ENCODE measurements at places on chromosomes 2 and 18.
A peak's percentile ranks its signal among the peaks of the same experiment; 100 is the strongest.

DNA sequence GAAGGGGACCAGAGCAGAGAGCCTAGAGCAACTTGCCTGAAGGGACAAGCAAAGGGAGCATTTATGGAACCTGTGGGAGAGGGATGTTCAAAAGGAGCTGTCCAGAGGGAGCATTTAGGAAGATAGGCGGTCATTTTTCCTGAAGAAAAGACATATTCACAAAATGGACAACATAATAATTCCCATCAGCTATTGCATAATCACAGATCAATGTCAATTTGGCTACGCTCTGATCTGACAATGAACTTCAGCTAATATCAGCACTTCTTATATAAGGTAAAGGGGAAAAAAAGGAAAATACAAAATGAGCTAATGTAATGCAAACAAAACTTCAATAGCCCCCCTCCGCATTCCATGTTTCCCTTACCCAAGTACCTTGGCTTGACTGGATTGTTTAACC lies 291.1 kb upstream of the CDH7 start:
- DNase-seq, result no peak

GRCh38 chr18:55250768-55251173 lies 291.5 kb upstream of the CCDC68 start:
- no peak for DNase-seq

GRCh38 chr2:167579826-167580225 lies 667.6 kb downstream of the STK39 start:
- DNase-seq, result no peak

GRCh38 chr2:54589340-54590215 lies 133.5 kb downstream of the SPTBN1 start:
- no peak for DNase-seq

DNA sequence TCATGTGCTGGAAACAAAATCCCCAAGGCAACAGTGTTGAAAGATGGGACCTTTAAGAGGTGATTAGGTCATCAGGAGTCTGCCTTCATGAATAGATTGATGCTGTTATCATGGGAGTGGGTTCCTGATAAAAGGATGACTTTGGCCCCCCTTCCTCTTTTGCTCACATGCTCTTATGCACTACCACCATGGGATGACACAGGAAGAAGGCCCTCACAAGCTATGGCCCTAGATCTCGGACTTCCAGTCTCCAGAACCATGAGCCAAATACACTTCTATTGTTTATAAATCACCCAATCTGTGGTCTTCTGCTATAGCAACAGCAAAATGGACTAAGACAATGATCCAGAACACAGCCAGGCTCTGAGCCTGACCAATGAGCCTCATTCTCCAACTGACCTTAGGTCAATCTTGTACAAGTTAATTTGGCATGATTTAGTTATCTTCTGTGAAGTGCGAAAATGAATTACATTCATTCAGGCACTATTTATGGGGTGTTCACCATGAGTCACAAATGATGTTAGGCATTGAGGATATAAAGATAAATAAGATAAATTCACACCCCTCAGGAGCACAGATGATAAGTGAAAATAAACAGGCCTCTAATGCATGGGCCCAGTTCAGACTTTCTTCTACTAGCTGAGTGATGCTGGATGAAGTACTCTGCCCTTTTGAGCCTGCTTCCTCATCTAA lies 37.7 kb upstream of the NT5C1B start:
- DNase-seq, result no peak

- DNase-seq, result no peak
Observed at GRCh38 chr18:77894060-77894459, 644.4 kb downstream of the GALR1 start.

- no peak for DNase-seq
Observed at GRCh38 chr2:199975273-199975895, 20.0 kb downstream of the MAIP1 start.

- peak; percentile 50 for DNase-seq
Observed at GRCh38 chr2:30514134-30514847, 67.2 kb downstream of the LCLAT1 start.

GRCh38 chr2:41024816-41025215 lies 572.9 kb upstream of the SLC8A1 start:
- no peak for DNase-seq

GRCh38 chr2:38073211-38074057 lies 2.5 kb downstream of the CYP1B1 start:
- no peak for DNase-seq

DNA sequence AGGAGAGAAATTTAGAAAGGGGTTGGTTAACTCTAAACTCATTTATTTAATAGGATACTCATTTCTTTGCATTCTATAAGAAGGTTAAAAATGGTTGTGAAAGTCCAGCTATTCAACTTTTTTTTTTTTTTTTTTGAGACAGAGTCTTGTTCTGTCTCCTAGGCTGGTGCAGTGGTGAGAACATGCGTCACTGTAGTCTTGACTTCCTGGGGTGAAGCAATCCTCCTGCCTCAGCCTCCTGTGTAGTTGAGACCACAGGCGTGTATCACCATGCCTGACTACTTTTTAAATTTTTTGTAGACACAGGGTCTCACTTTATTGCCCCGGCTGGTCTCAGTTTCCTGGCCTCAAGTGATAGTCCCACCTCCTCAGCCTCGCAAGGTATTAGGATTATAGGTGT lies 11.9 kb downstream of the ELP2 start:
- DNase-seq, result no peak

DNA sequence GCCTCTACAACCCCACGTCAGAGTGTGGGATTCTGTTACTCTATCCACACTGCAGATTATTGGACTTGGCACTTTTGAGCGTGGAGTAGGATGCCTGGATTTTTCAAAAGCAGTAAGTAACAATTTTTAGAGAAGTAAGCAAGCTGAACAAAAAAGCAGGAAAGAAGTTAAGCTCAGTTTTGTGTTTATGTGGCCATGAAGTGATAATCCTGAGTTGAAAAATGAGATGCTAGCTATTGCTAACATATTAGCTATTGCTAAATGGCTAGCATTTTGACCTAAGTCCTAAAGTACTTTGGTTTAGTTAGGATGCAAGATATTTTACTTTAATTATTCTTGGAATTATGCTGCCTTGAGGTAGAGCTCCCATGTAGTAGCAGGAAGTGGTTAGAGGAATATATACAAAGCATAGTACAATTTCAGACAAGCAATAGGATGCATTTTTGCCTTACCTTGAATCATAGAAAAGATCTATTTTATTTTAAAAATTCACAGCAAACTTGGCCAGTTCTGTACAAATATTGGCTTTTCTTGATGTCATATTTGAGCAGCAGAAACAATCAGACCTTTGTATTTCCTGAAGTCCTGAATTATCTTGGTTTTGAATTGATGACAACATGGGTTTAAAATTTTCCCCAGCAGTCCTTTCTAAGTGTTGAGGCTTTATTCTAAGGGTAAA lies 74.6 kb downstream of the COX7A2L start:
- DNase-seq, result no peak

GRCh38 chr18:47417807-47418206 lies 166.3 kb upstream of the SKOR2 start:
- DNase-seq, result no peak

DNA sequence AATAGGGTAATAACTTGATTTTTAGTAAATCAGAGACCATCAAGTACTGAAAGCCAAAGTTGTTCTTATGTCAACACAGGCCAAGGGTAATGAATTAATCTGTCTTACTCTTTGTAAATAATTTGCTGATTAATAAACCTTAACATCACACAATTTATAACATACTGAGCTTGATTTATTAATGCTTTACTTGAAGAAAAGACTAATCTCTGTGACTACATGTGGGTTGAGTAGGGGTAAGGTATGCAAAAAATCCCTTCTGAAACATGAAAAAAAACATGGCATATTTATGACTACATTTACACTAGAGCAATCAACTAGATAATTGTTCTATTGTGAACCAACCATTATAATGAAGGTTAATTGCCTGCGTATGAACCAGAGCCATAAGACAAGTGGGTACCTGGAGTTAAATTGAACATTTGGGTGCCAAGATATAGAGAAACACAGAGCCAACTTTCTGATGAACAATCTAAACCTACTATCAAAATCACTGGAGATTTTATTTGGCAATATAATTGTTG lies 67.7 kb upstream of the GRB14 start:
- DNase-seq, result no peak

- no peak for DNase-seq
Observed at GRCh38 chr2:201070948-201071478, 458 bp downstream of the HYCC2 start.

DNA sequence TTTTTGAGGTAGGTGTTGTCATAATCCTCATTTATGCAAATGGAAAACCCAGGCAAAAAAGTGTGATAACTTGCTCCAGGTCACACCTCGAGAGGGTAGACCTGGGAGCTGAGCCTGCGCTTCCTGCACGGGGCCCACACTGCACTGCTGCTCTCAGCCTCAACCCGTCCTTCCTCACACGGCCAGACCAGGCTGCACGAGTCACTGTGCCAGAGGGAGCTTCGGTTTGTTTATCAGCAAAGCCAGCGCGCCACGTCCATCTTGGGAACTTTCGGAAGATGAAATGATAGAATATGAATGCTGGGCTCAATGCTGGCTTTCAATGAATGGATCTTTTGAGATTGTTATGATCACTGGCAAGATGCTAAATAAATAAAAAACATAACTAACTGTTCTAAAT lies 14.4 kb downstream of the COPS9 start:
- DNase-seq, result no peak

GRCh38 chr2:172279214-172279613 lies 148.2 kb upstream of the ITGA6 start:
- DNase-seq, result no peak

DNA sequence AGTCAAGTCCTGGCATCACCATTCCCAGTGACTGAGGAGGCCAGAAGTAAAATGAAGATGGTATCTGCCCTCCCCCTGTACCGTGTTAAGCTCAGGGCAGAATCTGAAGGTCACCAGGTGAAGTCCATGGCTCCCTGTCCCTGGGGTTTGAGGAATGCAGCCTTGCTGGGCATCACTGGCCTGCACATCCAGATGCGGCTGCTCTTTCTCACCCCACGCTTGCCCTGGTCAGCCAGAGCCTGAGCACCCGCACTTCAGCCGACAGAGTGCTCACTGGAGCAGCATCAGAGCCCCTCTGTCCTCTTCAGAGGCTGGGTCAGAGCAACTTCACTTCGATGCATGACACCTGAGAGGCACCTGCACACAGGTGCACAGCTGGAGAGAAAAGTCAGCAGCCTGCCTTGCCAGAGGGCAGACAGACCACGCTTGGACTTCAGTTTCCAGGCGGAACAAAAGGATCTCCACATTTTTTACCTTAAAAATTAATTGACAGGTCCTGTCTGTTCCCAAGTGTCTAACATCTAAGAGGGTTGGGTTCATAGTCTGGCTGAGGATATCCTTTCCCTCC lies 267.3 kb downstream of the ANAPC1 start:
- peak; percentile 39 for DNase-seq
